GM12878 (cell line): ENCODE measurements at places on chromosomes 7 and 10.

DNA sequence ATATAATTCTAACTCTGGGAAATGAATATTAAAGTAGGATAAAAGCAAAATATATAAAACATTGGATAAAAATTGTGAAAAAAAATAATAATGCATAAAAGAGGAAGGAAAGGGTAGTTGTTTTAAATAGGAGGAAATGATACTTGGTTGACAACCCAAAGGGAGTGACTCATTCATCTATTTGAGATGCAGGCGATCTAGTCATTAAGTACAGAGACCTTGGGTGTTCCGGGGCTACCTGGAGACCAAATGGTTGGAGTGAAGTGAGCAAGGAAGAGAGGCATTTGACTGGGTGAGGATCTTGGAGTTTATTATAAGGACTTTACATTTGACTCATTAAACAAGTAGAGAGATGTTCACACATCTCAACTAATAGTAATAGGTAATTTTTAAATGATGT is 111.0 kb downstream of the LRRTM3 start:
- DNase-seq = no peak

DNA sequence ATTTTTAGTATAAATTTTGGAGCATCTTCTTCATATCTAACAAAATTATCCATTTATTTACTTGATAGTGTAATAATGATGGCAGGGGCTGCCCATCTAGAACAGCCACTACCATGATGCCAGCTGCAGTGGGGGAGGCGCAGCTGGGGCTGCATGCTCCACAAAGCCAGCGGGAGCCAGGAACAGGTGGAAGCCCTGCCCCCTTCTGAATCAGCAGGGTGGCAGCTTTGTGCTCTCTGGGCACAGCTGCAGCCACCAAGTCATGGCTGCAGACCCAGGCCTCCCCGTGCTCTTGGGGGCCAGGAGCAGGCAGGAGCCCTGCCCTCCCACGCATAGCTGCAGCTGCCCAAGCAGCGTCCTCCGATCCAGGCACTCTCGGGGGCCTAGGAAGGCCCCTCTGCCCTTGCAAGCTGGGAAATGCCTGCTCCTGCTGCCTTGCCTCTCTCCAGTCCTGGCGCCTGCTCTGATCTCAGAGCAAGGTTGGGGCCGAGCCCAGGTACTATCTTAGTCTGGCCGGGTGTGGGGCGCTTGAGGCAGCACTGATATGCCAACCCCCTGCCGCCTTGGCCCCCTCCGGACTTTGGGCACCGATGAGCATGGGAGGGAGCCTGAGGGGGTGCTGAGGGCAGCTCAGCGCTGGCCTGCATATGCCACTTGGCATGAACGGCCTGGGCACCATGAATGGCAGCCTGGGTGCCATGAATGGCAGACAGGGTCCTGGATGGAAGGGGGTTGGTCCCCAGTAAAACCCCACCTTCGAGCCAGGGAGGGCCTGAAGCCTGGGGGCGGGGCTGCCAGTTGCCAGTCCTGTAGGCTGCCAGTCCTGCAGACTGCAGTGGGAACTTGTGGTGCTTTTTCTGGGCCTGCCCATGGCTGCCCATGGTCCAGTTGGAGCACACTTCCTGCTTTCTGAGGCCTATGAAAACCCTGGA is 1110.8 kb upstream of the POT1 start:
- no peak for DNase-seq

DNA sequence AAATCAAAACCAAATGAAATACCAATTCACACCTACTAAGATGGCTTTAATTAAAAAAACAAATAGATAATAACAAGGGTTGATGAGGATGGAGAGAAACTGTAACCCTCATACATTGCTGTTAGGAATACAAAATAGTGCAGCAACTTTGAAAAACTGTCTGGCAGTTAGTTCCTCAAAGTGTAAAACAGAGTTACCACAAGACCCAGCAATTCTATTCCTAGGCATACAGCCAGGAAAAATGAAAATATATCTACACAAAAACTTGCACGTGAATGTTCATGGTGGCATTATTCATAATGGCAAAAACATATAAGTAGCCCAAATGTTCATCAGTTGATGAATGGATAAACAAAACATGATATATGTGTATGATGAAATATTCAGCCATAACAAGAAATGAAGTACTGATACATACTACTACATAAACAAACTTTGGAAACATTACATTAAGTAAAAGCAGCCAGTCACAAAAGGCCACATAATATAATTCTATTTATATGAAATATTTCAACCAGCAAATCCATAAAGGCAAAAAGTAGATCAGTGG is 83.5 kb downstream of the BRAF start:
- DNase-seq = no peak

DNA sequence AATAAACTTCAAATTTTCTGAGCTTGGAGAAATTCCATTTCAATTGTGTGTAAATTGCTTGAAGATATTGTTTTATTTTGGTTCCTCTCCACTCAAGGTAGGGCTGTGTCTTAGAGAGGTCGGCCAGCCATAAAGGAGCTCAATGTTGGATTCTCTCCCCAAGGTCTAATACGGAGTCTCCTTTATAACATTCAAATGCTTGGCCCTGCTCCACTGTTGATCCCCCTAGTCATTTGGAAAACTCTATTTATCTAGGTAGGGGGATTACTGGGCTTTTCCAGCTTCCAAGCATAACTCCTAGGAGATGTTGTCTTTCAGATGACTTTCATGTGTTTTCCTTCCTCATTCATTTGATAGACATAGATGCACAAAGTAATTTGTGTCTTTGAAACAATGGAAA is 170.9 kb downstream of the LRMDA start:
- DNase-seq = no peak

GRCh38 chr10:5817322-5818047 is 4.3 kb upstream of the GDI2 start:
- peak; percentile 57 for DNase-seq

GRCh38 chr7:132739271-132739955 is 163.1 kb upstream of the PLXNA4 start:
- DNase-seq = no peak

DNA sequence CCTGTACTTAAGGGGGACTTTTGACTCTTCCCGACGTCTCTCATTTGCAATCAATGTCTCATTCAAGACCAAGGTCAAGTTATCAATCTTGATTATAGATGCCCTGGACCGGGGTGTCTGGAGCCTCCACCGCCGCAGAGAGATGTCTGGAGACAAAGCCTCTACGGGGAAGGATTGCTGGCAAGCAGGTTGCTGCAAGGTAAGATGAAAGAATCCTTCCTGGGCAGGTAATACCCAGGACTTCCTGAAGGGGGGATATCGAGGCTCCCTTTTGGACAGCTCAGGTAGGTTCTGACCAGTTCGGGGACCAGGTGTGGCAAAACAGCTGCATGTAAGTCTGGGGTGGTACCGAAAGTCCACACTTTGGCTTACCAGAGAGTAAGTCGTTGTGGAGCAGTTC is 12.5 kb upstream of the CUX1 start:
- DNase-seq = no peak

GRCh38 chr10:30189238-30189580 is 129.8 kb upstream of the JCAD start:
- no peak for DNase-seq

GRCh38 chr7:108459922-108460551 is 3.8 kb upstream of the NRCAM start:
- no peak for DNase-seq
